ENCODE measurements at places on chromosomes 11 and 22.

GRCh38 chr11:69372589-69373250 is 78.8 kb downstream of the MYEOV start:
- DNase-seq = no peak

- no peak for DNase-seq
These were observed 422.5 kb downstream of the TMEM135 start for GRCh38 chr11:87460279-87460678.

GRCh38 chr11:104275992-104276391 is 112.0 kb upstream of the PDGFD start:
- DNase-seq = no peak

GRCh38 chr11:102994105-102994504 is 38.6 kb upstream of the MMP13 start:
- no peak for DNase-seq

GRCh38 chr11:47860536-47860935 is 12.4 kb upstream of the NUP160 start:
- DNase-seq = no peak

DNA sequence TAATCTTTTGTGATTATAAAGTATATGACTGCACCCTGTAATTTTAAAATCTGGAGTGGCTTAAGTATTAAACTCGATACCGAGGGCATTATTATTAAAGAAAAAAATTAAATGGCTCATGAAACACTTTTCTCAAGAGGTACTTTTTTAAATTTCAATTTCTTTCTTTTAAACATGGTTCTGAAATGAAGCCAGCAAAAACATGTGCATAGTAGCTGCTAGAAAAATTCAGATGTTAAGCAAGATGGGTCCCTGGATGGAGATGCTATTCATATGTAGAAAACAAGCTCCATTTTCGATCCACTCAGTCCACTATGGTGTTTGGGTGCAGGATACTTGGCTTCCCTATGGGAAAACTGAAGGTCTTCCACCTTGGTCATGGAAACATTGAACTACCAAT is 189.5 kb downstream of the PGR start:
- DNase-seq = no peak

DNA sequence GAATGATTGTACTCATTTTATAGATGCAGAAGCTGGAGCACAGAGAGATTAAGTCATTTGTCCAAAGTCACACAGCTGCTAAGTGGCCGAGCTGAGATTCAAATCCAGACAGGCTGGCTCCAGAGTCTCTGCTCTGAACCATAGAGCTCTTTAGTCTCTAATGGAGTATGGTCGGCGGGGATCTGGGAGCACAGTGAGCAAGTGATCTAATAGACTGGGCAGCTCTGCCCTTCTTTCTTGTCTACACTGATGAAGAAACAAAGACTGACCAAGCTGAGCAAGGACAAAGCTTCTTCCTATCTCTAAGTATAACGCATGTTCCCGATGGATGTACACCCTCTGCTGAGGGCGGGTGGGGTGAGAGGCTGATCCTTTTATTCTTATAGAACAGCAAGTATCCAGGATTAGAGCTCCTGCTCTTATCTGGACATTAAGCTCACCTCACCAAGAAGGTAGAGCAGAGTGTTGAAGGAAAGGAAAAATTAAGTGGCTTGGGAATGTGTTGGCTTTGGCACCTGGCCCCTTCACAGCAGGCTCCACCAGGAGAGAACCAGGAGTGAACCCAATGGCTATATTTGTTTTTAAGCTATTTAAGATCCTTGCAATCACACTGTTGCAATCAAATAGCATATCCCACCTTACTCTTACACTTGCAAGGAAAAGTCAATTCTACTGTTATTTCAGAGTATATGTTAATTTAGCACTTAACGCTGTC is 68.7 kb downstream of the ETS1 start:
- no peak for DNase-seq

DNA sequence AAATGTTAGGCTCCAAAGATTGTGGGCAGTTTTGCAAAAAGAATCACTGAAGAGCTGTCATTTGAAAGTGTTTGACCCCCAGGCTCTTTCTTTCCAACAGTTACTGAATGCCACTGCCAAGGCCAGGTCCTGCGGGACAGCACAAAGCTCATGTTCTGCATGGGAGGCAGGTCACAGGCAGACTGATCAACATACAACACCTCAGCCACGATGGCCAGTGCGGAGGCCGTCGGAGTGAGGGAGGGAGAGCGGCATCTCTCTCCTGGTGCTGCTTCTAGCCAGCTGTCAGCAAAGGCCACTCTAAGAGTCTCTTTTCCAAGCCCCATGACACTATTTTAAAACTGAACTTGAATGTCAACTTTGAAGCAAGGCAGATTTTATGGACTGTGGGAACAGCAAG is 49.9 kb downstream of the ARFGAP3 start:
- DNase-seq = no peak

DNA sequence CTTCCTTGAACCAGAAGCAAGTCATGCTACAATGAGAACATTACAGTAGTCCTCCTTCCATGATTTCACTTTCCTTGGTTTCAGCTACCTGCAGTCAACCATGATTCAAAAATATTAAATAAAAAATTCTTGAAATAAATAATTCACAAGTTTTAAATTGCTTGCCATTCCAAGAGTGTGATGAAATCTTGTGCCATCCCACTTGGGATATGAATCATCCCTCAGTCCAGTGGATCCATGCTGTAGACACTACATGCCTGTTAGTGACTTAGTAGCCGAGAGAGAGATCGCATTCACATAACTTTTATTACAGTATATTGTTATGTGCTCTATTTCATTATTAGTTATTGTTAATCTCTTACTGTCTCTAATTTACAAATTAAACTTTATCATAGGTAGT is 6.0 kb downstream of the HOATZ start:
- no peak for DNase-seq

DNA sequence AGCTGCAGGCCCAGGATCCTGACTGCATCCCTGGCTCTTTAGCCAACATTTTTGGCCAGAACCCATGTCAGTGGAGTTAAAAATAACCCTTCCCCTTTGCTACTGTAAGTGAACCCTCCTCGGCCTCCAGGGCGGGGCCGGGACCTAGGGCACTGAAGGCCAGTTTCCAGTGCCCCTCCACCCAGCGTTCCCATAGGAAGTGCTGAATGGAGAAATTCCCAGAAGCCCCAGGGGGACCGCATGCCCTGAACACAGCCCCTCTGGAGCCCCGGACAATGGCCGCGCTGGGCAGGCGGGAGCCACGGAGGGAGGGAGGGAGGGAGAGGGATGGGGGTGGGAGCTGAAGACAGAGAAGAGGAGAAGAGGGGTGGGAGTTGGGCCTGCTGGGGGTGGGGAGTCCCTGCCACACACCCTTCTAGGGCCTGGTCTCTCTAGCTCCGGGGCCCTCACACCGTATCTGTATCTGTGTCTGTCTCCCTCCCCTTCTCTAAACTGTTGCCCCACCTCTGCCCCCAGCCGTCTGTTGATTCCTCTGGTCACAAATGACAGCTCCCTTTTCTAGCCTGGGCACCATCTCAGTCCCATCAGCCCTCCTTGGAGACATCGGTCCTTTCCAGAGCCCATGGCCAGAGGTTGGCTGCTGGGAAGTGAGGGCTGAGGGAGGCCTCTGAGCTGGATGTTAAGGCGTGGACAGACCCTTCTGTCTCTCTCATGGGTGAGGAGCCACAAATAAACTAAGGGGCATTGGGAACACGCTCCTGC is 10.9 kb downstream of the PDGFB start:
- DNase-seq = no peak

DNA sequence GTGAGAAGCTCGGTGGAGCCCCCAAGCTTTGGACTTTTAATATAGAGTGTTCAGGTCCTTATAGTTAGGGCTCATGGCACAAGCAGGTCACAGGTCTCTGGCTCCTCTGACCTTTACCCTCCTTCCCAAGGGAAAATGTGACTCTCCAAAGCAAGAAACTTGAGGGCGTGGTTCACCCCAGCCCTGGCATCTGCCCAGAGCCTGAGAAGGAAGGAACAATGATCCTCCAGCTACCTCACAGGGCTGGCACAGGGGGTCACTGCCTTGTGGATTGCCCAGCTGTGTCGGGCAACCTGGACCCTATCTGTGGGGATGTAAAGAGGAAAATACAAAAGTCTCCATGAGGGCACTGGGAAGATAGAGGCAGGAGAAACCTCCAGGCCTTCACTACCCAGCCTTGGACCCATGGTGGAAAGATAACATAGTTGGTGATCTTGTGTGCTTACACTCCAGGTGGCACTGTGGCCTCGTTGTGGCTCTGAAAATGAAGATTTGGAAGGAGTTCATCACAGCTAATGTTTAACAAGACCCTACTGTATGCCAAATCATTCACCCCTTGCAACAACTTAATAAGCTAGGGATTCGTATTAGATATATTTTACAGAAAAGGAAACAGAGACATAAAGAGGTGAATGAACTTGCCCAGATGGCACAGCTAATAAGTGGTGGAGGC is 3.8 kb upstream of the ZNF195 start:
- no peak for DNase-seq

- no peak for DNase-seq
These were observed 278.4 kb upstream of the PDGFD start for GRCh38 chr11:104442321-104442720.

DNA sequence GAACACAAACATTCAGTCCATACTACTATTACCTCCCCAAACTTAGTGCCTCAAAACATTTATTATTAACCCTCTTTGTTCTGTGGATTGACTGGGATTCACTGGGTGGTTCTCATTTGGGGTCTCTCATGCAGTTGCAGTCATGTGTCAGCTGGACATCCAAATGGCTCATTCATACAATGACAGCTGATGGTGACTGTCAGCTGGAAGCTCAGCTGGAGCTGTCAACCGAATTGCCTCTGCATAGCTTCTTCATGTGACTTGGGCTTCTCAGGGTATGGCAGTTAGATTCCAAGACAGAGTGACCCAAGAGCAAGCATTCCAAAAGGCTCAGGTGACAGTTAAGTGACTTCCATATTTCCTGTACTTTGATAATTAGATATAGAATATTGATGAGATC is 85.2 kb downstream of the CCDC34 start:
- DNase-seq = no peak

DNA sequence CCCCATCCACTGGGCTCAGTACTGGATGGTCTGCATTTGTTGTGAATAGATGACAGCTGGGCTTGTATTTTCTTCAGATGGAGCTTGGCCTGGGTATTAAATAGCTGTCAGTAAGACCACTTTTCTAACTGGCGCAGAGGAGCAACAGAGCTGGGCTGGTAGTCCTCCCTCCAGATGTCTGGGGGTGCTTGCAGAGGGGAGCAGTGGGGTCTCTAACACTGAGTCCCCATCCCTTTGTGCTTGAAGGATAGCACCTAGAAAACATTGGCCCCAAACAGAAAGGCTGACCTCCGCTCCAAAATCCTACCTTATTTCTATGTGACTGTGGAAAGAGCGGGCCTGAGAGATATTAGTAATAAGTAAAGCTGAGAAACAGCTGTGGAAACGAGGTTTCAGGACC is 131.6 kb upstream of the E2F8 start:
- no peak for DNase-seq

DNA sequence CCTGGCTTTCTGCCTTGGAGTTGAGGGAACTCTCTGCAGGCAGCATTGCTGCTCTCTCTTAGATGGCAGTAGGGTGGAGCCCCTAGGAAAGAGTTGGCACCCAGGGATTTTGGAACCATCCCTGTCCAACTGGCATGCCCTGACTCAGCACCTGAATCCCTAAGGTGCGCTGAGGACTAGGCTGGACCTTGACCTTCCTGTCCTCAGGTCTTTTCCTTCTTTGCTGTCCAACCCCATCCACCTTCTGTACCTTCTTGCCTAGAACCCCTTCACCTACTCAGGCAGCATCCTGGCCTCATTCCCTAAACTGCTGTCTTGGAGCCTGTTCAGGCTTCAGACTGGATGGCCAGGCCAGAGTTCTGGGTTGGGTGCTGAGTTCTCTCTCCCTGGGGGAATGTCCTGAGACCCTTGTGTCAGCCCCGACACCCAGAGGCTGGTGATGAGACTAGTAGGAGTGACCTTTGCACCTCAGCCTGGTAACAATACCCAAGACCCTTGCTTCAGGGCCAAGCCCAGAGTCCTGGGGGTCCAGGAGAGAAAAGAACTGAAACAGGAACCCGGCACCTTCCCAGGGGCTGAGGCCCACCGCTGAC is 2.5 kb upstream of the POLD4 start:
- DNase-seq = no peak

GRCh38 chr11:68009391-68010089 is 587 bp upstream of the ALDH3B1 start:
- DNase-seq = no peak

DNA sequence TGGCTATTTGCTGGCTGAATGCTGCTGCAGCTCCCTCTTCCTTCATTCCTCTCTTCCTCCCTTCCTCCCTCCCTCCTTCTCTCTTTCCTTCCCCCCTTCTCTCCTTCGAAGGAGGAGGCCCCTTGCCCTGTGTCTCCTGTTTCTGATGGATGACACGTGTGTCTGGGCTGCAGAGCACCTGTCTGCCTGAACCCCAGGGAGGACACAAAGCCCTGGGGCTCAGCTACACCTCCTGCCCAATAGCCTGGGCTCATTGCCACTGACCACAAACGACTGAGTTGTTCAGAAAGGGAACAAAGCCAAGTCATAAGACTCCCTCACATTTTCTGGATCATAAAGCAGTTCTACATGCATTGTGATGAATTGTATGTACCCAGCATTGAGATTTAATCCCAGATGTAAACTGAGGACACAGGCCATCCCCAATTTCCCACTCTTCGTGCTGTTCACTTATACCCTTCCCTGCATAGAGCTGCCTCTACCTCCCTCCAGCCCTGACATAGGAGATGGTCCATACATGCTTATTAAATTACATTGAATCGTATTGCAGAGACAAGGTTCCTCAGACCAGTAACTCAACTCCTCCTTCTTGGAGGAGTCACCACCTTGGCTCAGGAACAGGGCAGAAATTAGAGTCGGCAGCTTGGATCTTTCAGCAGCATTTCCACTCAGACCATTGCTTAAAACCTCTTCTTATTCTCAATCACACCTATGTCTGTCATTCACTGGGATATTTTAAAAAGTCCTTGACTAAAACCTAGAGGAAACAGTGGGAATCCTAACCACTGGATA is 1.2 kb downstream of the CSRP3 start:
- no peak for DNase-seq

- DNase-seq = no peak
These were observed 123.4 kb upstream of the SERPIND1 start for GRCh38 chr22:20650294-20651207.

GRCh38 chr11:78549624-78550409 is 24.8 kb downstream of the NARS2 start:
- no peak for DNase-seq

DNA sequence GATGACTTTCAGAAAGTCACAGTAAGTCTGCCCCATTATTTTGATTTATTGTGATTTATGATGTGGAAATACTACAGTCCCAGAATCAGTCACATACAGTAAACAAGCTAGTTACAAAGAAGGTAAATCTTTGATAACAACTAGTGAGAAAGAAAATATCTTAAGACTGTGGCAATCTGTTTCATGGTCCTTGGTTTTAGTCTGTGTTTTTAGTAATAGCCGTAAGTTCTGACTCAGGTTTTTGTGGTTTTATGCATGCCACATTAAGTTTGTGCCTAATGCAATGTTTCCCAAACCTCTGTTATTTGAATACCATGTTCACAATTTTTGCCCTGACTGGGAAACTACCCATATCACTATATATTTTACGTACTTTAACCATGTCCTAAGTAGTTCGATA is 6.7 kb downstream of the CEP295 start:
- no peak for DNase-seq
